Stimulated activated CD4-positive, alpha-beta T cell treated with anti-CD3 and anti-CD28 coated beads, TNF-alpha, amount 100 ng/mL, for 4 hours (primary cell): ENCODE measurements at places on chromosomes 1 and 21.

DNA sequence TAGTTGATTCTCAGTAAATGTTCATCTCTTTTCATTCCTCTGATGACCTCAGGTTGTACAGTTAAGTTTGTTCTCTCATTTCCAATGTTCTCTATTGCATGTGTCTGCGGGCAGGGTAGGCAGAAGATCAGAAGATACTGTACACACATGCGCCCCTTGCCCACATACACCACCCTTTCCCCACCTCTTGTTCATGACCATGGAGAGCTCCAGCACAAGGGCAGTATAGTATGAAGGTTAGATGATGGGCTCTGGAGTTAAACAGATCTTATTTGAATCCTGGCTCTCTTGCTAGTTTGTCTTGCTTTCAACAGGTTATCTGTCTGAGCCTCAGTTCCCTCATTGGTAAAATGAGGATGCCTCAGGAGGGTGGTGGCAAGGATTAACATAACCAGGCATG is 17.8 kb upstream of the PLD5 start:
- DNase-seq: no peak

GRCh38 chr1:67754526-67754920 is 69.5 kb downstream of the GADD45A start:
- no peak for DNase-seq

GRCh38 chr1:61095470-61095812 is 13.1 kb downstream of the NFIA start:
- DNase-seq: no peak

DNA sequence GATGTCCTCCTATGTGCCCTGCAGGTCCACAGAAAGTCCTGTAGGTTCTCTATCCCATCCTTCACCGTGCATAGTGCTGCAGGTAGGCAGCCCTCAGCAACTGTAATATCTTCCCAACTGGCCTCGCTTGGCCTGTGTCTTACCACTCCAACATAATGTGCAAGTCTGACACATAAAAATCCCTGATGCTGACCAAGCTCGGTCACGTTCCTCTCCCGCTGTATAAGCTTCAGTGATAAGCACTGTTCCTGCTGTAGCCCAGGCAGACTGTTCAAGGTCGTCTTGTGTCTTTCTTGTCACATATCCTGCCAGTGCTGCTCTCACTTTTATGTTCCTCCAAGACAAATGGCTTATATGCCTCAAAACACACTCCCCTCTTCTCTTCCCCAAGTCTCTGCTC is 19.4 kb upstream of the KCNE1 start:
- no peak for DNase-seq

DNA sequence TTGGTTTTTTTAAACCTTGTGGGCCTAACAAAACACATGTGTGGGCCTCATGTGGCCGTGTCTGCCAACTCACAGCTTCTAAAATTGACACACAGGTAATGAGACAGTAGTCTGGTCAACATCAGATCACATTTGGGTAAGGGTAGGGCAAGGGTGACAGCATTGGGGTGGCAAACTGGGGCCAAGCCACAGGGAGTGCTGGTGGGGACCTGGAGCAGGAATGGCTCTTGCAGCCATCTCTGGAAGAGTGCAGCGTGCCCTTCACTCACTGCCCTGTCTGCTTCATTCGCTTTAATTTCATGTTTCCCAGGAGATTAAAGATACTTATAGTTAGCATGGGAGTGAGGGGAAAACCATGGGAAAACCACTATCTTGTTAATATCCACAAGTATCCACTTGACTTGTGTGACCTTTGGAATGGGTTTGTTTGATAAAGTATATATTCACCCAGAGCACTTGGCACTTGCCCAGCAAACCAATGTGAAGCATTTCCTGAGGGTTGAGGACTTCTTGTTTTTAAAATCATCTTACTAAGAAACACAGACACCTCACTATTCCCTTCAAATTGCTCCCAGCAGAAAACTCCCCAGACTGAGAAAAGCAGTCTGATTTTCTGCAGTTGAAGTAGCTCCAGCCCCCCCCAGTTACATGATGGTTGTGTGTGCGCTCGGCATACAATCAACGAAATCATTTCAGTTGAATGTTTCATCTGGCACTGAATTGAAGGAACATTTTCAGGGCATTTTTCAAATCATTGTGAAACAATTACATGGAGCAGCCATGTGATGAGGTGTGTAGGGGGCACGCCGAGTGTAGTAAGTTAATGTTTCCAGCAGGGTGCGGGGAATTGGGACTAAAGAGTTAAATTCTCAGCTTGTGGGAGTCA is 175.7 kb downstream of the VPS13D start:
- no peak for DNase-seq

GRCh38 chr1:240658312-240658960 is 46.5 kb upstream of the GREM2 start:
- DNase-seq: no peak

GRCh38 chr1:46171351-46171750 is 3.5 kb upstream of the TSPAN1 start:
- no peak for DNase-seq

GRCh38 chr1:113178106-113178505 is 105.1 kb downstream of the LRIG2 start:
- no peak for DNase-seq

DNA sequence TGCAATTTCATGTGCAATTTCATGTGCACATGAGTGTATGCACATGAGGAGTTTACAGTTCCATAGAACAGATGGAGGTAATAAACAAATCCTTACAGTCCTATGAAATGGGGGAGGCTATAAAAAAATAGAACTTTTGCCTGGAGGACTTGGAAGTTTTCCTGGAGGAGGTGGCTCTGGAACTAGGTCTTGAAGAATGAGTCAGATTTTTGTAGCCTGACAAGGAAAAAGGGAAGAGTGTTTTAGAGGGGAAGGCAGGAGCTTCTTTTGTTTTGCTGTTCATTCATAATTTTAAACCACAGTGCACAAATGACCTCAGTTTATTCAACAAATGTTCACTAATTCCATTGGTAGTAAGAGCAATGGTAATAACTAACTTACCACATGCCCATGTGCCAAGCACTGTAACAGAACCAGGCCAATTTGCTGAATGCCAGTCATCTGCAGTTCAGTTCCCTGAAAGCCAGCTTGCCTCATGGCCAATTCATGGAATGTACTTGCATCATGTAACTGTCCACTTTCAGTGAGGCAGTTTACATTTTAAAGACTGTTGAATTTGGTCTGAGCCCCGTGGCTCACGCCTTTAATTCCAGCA is 2.7 kb downstream of the DIO1 start:
- DNase-seq: no peak

DNA sequence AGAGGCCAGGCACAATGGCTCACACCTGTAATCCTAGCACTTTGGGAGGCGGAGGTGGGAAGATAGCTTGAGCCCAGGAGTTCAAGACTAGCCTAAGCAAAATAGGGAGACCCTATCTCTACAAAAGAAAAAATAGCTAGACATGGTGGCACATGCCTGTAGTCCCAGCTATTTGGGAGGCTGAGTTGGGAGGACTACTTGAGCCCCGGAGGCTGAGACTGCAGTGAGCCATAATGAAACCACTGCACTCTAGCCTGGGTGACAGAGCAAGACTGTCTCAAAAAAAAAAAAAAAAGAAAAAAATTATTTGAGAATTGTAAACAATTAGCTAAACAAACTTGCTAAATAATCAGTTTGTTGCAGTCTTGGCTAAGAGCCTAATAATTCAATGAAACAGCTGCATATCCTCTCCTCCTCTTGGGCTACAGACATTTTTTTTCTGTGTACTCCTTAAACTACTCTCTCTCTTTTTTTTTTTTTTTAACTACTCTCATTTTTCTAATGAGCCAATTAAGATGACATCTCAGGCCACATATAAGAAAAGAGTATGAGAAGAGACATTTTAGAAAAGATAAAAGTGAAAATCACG is 10.5 kb upstream of the DNAJB4 start:
- DNase-seq: no peak

DNA sequence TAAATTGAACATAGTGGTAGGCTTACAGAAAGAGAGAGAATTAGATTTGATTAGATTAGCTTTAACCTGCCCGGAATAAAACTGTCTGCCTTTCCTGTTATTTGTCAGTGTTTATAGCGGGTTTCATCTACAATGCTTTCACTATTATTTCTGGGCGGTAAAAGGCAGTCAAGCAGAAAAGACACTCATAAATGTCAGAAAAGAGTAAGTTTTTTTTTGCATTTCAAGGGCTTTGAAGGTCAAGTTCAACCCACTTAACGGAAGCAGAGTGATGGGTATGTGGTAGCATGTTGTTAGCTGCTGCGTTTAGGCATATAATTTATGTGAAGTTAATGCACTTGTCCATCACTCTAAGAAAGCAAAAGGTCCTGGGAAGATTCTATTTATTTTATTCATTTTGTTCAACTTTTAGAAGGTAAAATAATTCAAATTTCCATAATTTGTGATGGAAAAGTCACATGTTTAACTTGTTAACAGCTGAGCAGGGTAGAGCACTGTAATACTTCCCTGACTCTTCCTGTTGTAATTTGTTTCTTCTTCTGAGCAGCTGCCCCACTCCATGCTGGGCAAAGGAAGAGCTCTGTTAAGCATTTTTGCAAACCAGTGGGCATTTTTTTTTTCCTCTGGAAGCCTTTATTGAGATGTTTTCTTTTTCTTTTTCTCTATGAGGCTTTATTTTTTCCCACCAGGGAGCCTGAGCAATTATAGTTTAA is 220.1 kb downstream of the ST6GALNAC3 start:
- DNase-seq: no peak

- no peak for DNase-seq
These were observed 56.5 kb downstream of the HHAT start for GRCh38 chr1:210385228-210385627.

DNA sequence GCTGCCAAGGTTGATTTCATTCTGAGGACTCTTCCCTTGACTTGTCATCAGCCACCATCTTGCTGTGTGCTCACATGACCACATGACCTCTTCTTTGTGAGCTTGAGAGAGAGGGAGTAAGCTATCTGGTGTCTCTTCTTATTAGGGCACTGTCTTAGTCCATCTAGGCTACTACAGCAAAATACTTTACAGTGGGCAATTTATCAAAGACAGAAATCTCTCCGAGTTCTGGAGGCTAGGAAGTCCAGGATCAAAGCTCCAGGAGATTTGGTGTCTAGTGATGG is 11.9 kb upstream of the RPS6KA1 start:
- DNase-seq: no peak

- no peak for DNase-seq
These were observed 32.7 kb downstream of the MRPS6 start for GRCh38 chr21:34105947-34106541.

DNA sequence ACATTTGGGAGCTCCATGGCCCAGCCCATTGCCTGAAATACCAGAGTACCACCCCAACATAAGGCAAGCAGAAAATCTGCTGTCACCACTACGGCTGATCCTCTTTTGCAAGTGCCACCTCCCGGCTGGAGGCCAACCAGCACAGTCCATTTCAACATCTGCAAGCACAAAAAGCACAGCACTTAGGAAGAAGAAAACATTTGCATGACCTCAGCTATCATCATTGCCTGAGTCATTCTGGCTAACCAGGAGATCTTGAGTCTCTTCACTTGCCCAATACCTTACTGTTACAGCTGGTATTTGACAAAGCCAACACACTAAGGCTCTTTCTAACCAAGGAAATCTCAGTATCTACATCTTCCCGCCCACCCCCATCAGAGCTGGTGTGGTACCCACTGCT is 55.9 kb downstream of the NEK7 start:
- DNase-seq: no peak

- no peak for DNase-seq
These were observed 56.8 kb downstream of the SLC30A10 start for GRCh38 chr1:219871427-219872057.

DNA sequence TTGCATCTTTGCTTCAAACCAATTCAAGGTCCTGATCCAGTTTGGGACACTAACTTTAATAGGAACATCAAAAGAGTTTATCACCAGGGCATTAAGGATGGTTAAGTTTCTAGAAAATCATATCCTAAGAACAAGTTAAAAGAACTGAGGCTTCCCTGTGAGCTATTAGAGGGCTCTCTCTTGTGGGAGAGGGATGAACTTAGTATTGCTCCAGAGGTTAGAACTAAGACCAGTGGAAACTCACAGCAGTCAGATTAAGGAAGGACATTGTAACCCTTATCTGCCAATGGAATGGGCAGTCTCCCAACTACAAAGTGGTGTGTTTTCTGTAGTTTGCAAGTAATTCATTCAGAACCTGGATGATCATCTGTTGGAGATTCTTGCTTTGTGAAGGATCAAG is 36.8 kb downstream of the UBE2U start:
- DNase-seq: no peak
